ENCODE measurements at places on chromosomes 12 and 14.

DNA sequence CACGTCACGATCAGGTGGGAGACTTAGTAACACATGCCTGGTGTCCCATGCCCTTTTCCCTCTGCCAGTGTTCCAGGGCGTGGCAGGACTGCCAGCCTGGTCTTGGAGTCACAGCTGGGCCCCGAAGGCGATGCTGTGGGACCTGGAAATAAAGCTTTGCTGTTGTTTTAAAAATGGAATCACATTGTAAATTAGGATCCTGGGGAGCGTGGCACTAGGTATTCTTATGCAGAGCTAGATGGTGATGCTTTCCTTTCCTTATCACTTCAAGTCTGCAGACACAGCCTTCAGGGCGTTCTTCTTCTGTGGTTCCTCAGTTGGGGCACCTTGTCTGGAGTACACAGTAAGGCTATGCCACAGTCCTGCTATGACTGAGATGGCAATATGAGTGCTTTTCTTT lies 64.6 kb downstream of the BICD1 start:
- DNase-seq: no peak

- no peak for DNase-seq
Observed at GRCh38 chr14:95313190-95313589, 6.5 kb downstream of the CLMN start.

- no peak for DNase-seq
Observed at GRCh38 chr12:50574601-50575348, 70.0 kb downstream of the DIP2B start.

GRCh38 chr14:92984082-92984788 lies 61.3 kb downstream of the CHGA start:
- no peak for DNase-seq

GRCh38 chr14:59828276-59828675 lies 42.3 kb downstream of the RTN1 start:
- no peak for DNase-seq

- DNase-seq: peak; percentile 44
Observed at GRCh38 chr14:70317969-70318634, 41.4 kb downstream of the COX16 start.

DNA sequence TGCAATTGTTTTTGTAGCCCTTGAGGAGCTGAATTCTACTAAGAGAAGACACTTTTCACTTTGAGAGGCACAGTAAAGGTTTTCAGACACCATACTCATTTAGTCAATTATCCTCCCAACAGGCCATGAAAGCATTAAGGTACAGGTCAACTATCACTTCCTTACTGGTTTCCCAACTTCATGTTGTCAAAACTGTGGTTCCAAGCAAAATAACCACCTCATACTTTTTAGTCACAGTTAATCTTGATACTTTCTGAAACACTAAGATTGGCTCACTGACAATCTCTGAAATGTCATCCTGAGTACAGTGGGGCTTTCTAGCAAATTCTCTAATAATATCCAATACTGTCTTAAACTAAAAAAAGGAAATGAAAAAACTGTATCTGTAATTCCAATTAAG lies 71.7 kb downstream of the SLC2A13 start:
- no peak for DNase-seq

GRCh38 chr14:82805892-82806825 lies 1272.5 kb upstream of the SEL1L start:
- DNase-seq: no peak

DNA sequence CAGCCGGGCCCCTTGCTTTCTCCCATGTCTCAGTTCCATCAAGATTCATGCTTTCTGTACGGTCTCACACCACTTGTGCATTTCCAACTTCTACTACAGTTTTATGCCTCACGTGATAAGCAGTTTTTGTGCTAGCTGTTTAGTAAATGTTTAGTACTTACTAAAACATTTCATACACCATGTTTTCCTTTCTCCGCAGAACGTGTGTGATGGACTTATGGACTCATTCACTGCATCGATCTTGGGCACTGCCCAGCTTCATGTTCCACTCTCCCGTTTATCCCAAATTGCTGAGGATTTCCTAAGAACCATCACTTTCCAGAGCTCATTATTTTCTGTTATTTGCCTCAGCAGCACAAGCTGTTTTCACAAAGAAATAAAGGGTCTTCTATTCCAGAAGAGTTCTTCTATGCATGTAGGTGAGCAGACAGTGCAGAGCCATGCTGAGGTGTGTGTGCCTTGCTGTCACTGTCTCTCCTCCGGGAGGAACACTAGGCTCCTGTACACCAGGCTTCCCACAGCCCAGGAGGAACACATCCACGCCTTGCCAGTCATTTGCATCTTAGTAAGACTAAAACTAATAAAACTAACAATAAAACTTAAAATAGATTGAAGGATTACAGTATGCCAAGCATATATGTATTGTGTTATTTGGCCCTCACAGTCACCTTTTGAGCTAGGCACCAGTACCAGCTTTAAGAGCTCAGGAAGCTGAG lies 90.3 kb upstream of the EEA1 start:
- no peak for DNase-seq

DNA sequence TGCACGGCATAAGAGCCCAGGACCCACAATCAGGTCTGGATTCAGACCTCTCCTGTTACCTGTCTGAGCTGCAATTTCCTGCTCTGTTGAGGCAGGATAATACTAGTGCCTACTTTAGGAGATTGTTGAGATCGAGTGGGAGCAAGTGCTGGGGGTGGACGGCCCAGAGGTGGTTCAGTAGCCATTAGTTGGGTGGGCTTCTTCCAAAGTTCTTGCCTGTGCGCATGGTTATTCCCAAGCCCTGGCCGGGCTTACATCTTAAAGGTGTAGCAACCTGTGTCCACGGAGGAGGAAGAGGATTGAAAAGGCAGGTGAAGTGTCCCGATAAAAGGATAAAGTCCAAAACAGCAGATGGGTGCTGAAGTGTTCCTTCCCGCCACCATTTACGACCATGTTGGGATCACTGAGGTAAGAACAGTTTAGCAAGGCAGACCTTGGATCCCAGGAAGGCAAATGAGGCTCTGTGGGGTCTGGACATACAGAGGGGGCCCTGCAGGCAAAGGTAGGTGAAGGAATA lies 33.8 kb downstream of the ACACB start:
- DNase-seq: no peak

DNA sequence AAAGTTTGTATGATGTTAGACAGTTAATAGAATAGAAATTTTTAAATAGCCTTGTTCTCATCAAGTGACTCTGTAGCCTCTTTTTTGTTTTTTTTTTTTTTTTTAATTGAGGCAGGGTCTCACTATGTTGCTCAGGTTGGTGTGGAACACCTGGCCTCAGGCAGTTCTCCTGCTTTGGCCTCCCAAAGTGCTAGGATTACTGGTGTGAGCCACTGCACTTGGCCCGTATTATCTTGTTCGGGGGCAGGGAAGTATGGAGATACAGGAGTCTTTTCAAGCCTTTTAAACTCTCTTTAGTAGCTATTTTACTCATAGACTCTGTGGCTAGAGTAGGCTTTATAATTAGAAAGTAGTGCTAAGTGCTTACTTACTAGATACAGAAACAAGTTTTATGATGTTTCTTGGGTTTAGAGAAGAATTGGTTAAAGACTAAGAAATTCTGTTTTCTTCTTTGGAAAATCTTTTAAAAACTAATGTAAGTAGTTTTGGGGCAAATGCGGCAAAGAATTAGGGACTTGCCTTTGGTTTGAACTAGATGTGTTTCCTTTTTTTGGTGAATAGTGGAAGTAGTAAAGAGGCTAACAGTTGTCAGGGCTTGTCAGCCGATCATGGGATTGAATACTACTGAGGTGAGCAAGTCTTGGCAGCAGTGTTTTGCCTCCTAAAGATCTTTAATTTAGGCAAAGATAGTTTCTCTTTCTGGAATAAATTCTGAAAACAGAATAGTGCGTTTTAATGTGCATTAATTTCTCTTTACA lies 31.3 kb downstream of the FBXO34 start:
- DNase-seq: peak; percentile 22
